Caudate nucleus (tissue), 63 donors: ENCODE measurements at places on chromosomes 12 and 14.

GRCh38 chr12:94659346-94659930, 9.1 kb upstream of the TMCC3 start:
- DNase-seq = no peak

- DNase-seq = no peak
These were observed 158.5 kb downstream of the PRKCH start for GRCh38 chr14:61479746-61480502.

GRCh38 chr14:78612666-78613065, 442.5 kb downstream of the NRXN3 start:
- DNase-seq = no peak

DNA sequence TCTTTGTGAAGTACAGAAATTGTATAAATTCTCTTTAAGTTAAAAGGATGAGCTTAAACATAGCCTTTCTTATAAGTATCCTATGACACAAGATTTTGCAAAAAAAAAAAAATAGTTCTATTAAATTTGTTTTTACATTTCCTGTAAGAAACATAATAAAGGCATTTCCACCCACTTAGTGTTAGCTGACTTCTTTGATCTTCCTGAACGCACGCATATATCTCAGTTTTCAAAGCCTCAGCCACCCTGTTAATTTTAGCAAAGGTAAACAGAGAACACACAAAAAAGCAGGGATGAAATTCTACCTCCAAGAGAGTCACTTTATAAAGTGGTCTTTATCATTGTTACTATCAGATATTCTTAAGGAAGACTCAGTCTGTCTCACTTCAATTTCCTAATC, 277.9 kb downstream of the MED13L start:
- DNase-seq = no peak

GRCh38 chr12:89016970-89017778, 335.1 kb downstream of the DUSP6 start:
- peak; percentile 2 for DNase-seq

DNA sequence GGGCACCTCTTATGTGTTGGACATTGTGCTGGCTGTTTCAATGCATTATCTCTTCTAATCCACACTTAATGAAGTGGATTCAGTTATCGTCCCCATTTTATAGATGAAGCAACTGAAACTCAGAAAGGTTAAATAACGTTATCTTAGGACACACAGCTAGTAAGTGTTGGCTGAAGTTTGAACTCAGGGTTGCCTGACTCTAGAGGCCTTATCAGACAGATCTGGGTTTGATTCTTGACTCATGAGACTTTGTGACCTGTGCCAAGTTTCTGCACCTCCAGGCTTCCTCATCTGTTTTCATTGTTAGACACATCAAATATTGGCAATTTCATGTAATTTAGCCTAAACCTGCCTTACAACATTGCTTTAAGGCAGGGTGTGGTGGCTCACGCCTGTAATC, 18.2 kb upstream of the IRF2BPL start:
- DNase-seq = no peak

- DNase-seq = no peak
These were observed 60.9 kb upstream of the OR4E1 start for GRCh38 chr14:21734457-21735074.

- no peak for DNase-seq
These were observed 54.8 kb downstream of the PPFIBP1 start for GRCh38 chr12:27578689-27579372.
